ENCODE measurements at places on chromosomes 6 and 20.

DNA sequence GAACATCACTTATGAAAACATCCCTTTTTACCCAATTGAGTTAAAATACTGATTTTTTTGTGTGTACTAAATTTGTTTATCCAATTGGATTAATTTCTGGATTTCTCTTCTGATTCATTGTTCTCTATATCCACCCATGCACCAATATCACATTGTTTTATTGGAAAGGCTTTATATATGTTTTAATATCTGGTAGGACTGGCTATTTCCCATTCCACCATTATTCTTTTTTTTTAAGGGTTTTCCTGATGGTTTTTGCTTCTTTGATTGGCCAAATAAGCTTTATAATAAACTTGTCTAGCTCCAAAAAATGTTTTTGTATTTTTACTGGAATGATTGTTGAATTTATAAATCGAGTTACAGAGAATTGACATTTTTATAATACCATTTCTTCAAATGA is 59.4 kb upstream of the DOK5 start:
- DNase-seq = no peak
- H3K4me3 ChIP-seq = no peak overlapping the region
- no peaks in the 10 kb centered on the region for H3K36me3 ChIP-seq
- H3K4me1 ChIP-seq = no peaks in the 10 kb centered on the region
- H3K27me3 ChIP-seq = no peaks in the 10 kb centered on the region
- no peak overlapping the region for H3K27ac ChIP-seq

GRCh38 chr6:33837971-33838665 is 34.3 kb upstream of the MLN start:
- peak overlapping the region; percentile 66 for H3K4me3 ChIP-seq
- H3K36me3 ChIP-seq = peaks cover 8% of the 10 kb centered on the region
- DNase-seq = peak; percentile 71
- peak overlapping the region; percentile 100 for H3K27ac ChIP-seq

- peak within 1 kb of the TSS; percentile 89 for H3K27ac ChIP-seq
- peaks cover 2% of the 10 kb centered on the region for H3K27me3 ChIP-seq
- no peaks in the 10 kb centered on the region for H3K36me3 ChIP-seq
- H3K4me3 ChIP-seq = peak within 1 kb of the TSS; percentile 96
- peaks cover 72% of the 10 kb centered on the region for H3K4me1 ChIP-seq
- DNase-seq = peak; percentile 18
These were observed at the start of gene DSP for GRCh38 chr6:7541175-7542064. DSP (plus strand) TSS chr6:7541671; CDS start chr6:7541916, 245 bp downstream.

- peaks cover 31% of the 10 kb centered on the region for H3K4me1 ChIP-seq
- no peak overlapping the region for H3K4me3 ChIP-seq
- H3K27me3 ChIP-seq = peaks cover 3% of the 10 kb centered on the region
- H3K36me3 ChIP-seq = no peaks in the 10 kb centered on the region
- peak; percentile 68 for DNase-seq
These were observed 29.6 kb downstream of the SRSF3 start for GRCh38 chr6:36623547-36624459.

DNA sequence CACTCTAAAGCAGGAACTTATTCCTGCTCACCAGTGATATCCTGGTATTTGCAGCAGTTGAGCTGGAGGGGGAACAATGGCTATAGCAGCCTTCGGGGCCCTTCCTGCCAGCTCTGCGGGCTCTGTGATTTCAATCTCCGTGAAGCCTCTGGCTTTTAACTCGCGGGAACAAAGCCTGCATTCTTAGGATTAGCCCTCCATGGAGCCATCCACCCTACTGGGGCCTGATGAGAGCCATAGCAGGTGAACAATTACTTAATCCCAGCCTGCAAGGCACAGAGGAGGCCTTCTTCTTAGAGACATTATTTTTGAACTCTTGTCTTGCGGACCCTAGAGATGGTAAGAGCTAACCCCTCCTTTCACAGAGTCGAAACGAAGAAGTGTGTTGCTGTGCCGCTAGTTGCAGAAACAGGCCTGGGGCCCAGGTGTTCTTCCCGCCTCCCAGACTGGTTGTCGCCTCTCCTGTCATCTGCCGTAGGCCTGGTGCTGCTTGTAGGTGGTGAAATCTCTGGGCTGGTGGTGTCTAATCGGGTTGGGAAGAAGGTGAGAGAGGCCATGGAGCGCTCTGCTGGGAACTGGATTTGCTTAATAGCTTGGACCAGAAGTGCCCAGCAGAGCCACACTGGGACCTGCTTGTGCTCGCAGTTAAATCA is 9.7 kb downstream of the GHRH start:
- H3K4me3 ChIP-seq = no peak overlapping the region
- peaks cover 8% of the 10 kb centered on the region for H3K27me3 ChIP-seq
- peaks cover 6% of the 10 kb centered on the region for H3K36me3 ChIP-seq
- no peak overlapping the region for H3K27ac ChIP-seq
- no peak for DNase-seq

DNA sequence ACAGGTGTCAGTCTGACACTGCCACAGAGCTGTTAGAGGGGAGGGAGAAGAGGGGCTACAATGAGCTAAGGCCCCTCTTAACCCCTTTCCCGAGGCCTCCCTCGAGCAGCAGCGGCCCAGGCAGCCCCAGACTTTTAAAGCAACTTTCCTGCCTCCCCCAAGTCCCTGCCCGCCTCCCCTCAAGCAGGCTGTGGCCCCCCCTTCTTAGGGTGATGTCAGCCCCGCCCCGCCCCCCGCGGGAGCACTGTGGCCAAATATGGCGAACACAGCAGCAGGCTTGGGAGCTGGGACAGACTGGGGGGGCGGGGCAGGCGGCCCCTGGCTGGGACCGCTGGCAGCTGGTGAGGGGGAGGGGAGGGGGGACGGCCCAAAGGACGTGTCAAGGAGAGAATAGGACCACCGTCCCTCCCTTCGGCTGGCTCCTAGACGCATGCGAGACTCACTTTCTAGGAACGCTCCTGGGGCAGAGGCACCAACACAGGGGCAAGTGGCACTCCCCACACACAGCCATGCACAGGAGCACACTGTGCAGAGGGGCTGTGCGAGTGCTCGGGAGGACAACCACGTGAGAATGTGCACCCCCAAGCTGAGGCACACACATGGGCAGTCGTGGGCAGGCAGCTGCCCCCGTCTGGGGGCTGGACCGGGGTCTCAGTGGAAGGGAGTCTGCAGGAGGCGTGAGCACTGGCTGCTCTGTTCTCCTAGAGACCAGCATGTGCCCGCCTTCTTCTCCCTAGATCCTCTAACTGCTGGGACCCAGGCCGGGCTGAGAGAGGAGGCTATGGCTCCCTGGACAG is 6.7 kb downstream of the TEAD3 start:
- no peaks in the 10 kb centered on the region for H3K36me3 ChIP-seq
- peak overlapping the region; percentile 87 for H3K27ac ChIP-seq
- H3K4me1 ChIP-seq = peaks cover 77% of the 10 kb centered on the region
- H3K27me3 ChIP-seq = no peaks in the 10 kb centered on the region
- peak; percentile 56 for DNase-seq

DNA sequence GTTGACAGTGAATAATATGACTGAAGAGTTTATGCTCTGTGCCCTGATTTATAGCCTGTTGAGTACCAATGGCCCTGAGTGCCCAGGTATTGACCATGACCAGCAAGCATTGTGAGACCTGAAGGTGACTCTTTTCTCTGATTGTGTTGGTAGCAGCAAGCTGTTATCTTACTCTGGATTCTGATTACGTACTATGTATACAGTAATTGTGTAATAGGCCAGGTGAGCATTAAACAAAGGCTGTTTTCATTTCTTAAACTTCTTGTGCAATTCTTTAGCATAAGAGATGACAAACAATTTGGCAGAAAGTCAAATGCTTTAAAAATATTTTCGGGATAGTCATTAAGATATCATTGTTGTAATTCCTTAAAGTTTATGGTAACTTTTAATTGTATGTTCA is 111.7 kb upstream of the PTPRK start:
- DNase-seq = no peak
- no peaks in the 10 kb centered on the region for H3K27me3 ChIP-seq
- no peak overlapping the region for H3K27ac ChIP-seq
- no peaks in the 10 kb centered on the region for H3K36me3 ChIP-seq

DNA sequence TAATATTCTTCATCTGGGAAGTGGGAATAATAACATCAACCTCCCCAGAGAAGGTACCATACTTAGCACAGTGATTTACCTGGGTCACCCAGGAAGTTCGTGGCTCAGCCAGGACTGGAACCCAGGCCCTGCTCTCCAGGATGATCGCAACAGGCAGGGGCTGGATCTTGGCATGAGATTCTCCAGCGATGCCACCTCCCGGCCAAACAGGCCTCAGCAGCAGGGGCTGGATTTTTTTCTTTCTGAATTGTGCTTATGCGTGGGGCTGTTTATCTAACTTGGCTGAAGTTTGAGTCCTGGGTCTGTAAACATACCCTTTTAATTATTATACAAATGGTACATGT is 129.5 kb upstream of the PTPN1 start:
- H3K27me3 ChIP-seq = peaks cover 5% of the 10 kb centered on the region
- H3K4me3 ChIP-seq = no peak overlapping the region
- no peaks in the 10 kb centered on the region for H3K36me3 ChIP-seq
- H3K27ac ChIP-seq = no peak overlapping the region
- peaks cover 45% of the 10 kb centered on the region for H3K4me1 ChIP-seq

- H3K4me3 ChIP-seq = no peak overlapping the region
- no peaks in the 10 kb centered on the region for H3K36me3 ChIP-seq
- DNase-seq = no peak
- no peaks in the 10 kb centered on the region for H3K4me1 ChIP-seq
- H3K27ac ChIP-seq = no peak overlapping the region
These were observed 107.3 kb upstream of the OLIG3 start for GRCh38 chr6:137601471-137601870.

- H3K27ac ChIP-seq = peak overlapping the region; percentile 64
- peaks cover 9% of the 10 kb centered on the region for H3K36me3 ChIP-seq
- peak; percentile 79 for DNase-seq
- no peaks in the 10 kb centered on the region for H3K27me3 ChIP-seq
- H3K4me1 ChIP-seq = peaks cover 81% of the 10 kb centered on the region
These were observed 5.1 kb downstream of the IGF2R start for GRCh38 chr6:159973951-159974350.

- no peaks in the 10 kb centered on the region for H3K36me3 ChIP-seq
- DNase-seq = no peak
- no peaks in the 10 kb centered on the region for H3K4me1 ChIP-seq
- H3K4me3 ChIP-seq = no peak overlapping the region
- H3K27ac ChIP-seq = no peak overlapping the region
- H3K27me3 ChIP-seq = peaks cover 34% of the 10 kb centered on the region
These were observed 8.8 kb downstream of the SLC22A16 start for GRCh38 chr6:110467566-110468140.

DNA sequence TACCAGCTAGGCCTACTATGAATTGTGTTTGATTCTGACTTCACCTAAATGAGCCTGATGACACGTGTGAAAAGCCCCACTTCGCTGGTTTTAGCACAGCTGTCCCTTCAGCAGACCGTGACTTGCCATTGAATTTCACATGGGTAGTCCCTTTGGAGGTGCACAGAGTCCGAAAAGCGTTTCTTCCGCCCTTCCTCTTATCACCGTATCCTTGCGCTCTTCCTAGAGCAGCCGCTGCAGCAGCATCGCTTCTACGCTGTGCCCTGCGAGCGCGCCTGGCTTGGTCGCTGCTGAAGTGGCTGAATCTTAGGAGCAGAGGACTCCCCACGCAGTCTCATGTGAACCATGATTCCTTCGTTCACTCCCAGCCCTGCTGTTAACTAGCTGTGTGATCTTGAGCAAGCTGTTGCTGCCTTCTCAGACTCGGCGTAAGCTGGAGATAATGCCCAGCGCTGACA is 127.0 kb downstream of the PACRG start:
- no peak overlapping the region for H3K4me3 ChIP-seq
- DNase-seq = no peak
- no peaks in the 10 kb centered on the region for H3K36me3 ChIP-seq
- H3K4me1 ChIP-seq = peaks cover 8% of the 10 kb centered on the region
- H3K27ac ChIP-seq = no peak overlapping the region

DNA sequence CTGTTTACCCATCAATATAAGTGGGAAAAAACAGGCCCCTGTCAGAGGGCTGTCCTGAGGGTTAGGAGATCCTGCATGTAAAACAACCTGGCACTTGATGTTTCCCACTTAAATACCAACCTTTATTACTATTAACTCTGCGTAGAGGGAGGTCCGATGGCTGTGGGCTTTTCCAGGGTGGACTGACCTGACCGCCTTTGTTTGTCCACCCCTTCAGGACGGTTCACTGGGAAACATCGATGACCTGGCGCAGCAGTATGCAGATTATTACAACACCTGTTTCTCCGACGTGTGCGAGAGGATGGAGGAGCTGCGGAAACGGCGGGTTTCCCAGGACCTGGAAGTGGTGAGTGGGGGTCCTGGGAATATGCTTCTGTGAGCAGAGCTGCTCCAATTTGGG is 47.3 kb downstream of the SASH1 start:
- no peaks in the 10 kb centered on the region for H3K27me3 ChIP-seq
- H3K36me3 ChIP-seq = peaks cover 27% of the 10 kb centered on the region
- H3K4me1 ChIP-seq = peaks cover 29% of the 10 kb centered on the region
- no peak overlapping the region for H3K4me3 ChIP-seq
- no peak overlapping the region for H3K27ac ChIP-seq

- DNase-seq = no peak
- H3K27ac ChIP-seq = no peak overlapping the region
- no peak overlapping the region for H3K4me3 ChIP-seq
- no peaks in the 10 kb centered on the region for H3K4me1 ChIP-seq
- H3K27me3 ChIP-seq = peaks cover 2% of the 10 kb centered on the region
These were observed 1195.1 kb upstream of the MAP3K7 start for GRCh38 chr6:91781946-91782345.

DNA sequence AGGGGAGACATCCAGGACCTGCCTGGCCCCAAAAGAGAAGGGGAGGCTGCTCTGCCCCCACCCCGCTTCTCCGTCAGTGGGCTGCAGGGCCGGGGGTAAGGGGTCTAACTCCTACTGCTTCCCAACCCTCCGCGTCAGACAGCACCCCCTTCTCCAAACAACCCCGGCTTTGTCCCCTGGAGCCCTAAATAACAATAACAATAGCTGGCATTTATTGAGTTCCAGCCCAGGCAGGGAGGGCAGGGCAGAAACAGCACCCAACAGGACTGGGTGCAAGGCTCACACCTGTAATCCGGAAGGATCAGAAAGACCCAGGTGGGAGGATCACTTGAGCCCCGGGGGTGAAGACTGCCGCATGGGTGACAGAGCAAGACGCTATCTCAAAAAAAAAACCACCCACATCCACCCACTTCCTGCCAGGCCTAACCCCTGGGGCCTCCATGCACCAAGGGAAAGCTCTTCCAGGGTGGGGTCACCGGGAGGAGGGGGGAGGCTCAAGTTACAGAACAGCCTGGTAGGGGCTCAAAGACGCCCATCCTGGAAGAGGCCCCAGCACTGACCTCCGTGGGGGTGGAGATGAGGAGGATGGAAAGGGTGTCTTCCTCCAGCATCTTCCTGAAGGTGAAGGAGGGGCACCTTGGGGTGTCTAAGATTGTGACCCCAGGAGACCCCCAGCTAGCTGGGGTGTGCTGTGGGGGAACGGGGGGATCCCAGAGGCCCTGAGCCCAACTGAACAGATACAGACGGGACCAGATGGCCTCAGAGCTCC is 1.3 kb upstream of the FNDC11 start:
- H3K27me3 ChIP-seq = peaks cover 10% of the 10 kb centered on the region
- H3K27ac ChIP-seq = no peak overlapping the region
